ENCODE measurements at places on chromosomes 2 and 18. TPM values are rescaled to one million over a fixed set of nuclear protein-coding genes. Genes with fewer than 3 reads are reported as not detected.
A peak's percentile ranks its signal among the peaks of the same experiment; 100 is the strongest.

- no peak for DNase-seq
These were observed 720.4 kb upstream of the GYPC start for GRCh38 chr2:125935559-125935958.

- no peak for DNase-seq
These were observed 150.5 kb upstream of the HS6ST1 start for GRCh38 chr2:128469203-128469602.

DNA sequence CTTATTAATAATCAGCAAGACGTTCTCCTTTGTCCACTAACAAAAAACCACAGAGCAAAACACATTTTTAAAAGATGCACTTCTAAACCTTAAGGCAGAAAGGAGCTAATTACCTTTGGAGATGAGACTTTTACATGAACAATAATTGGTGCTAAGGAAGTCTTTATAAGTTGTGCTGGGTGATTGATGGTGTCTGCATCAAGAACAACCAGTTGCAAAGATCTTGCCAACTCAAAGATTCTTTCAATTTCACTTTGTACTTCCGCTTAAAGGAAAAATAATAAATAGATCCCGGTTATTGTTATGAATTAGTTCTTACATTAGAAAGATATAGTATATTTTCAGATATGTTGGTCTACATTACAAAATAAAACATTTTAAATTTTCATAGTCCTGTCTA is 26.9 kb upstream of the ARL5A start:
- DNase-seq = no peak

CFAP210 gene
- 1.2 TPM for polyA plus RNA-seq

DNA sequence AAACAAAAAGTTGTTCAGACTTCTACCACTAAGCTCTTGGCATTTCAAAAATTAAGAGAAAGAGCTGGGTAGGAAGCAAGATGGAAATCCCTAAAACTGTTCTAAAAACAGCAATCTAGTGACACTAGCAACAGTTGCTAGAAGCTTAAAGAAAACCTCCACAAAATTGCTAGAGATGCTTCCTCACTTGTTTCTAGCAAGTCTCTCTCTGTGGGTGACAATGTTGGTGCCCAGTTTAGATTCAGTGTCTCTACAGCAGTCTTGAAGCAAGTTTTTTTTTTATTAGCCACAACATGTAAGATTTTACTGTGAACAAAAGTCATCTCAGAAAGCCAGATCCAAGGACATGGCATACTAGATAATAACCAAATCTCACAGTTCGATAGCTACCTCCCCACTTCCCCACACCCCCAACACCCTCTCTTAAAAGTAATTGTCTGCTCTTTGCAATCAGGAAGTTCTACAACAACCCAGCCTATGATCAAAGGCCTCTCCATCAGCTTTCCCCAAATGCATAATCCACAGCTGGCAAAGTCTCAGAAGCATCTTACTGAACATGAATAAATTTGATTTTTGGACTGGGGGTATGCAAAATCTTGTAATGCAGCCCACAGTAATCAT is 70.0 kb downstream of the ANKRD44 start:
- DNase-seq = no peak

THOC1 gene
- polyA plus RNA-seq = 60.8 TPM

DNA sequence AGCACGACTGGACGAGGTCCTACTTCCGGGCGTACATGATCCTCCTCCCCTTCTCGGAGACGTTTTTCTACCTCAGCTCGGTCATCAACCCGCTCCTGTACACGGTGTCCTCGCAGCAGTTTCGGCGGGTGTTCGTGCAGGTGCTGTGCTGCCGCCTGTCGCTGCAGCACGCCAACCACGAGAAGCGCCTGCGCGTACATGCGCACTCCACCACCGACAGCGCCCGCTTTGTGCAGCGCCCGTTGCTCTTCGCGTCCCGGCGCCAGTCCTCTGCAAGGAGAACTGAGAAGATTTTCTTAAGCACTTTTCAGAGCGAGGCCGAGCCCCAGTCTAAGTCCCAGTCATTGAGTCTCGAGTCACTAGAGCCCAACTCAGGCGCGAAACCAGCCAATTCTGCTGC is 24.8 kb downstream of the LYPD1 start:
- no peak for DNase-seq

IL18R1 gene
- polyA plus RNA-seq = 2.5 TPM

- no peak for DNase-seq
These were observed 381.2 kb downstream of the TXNL1 start for GRCh38 chr18:56257205-56257604.

DNA sequence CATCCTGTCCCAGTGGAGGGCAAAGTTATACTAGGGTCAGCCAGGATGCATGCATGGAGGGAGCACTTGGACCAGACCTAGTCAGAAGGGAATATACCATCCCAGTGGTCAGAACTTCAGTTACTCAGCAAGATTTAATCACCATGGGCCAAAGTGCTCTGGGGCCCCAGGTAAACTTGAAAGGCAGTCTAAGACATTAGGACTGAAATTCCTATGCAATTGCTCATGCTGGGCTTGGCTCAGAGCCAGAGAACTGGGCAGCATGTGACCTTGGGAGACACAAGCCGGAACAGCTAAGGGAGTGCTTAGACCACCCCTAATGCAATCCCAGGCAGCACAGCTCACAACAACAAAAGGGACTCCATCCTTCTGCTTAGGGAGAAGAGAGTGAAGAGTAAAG is 401.3 kb downstream of the KCNJ3 start:
- no peak for DNase-seq

GRCh38 chr2:216680951-216681629 is 14.3 kb downstream of the IGFBP5 start:
- no peak for DNase-seq

DNA sequence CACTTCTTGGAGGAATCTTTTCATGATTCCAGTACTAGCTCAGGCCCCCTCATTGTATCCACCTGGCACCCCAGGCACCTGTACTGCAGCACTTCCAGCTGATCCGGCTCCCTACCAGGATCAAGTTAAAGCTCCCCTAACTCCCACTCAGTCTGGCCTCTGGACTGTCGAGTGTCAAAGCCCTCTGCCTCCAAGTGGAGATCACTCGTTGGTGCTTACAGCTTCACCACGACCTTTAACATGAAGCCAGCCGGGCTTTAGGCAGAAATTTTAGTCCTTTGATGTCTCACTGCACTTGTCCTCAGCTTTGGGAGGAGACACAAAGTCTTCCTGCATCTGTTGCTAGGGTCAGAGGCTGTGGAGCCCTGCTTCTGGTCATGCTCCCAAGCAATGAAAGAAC is 197.7 kb downstream of the ALPK2 start:
- no peak for DNase-seq

DNA sequence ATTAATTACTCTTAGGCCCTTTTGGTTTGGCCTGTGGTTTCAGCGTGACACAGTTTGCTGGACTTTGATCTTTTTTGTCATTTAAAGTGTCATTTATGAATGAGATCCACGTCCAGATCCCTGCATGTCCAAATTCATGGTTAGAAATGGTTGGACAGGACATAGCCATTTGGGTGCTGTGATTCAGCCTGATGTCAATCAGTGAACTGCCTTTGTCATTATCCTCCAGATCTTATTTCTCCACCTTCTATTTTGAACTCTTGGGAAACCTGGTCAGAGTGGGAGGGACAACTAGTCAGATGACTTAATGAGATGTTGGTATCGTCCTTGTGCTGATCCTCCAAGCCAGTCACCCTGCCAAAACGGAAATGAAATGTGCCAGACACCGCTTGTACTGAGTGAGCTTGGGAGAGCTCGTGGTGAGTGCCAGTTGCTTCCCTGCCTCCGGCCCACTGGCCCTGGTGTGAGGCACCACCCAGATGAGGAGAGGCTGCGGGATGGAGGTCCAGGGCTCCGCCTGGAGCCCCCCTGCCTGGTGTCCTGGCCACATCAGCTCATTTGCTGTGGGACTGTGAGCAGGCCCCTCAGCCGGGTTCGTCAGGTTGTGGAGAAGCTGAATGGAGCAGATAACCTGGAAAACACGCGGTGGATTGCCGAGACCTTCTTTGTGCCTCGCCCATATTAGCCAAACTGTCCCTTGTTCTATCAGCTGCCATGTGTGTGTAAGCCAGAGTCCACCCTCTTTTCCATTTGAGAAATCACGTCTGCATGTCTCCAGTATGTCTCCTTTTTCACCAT is 70.1 kb downstream of the DGKD start:
- no peak for DNase-seq

GRCh38 chr18:2641638-2642037 is 13.9 kb upstream of the SMCHD1 start:
- no peak for DNase-seq

GNLY gene
- not detected for polyA plus RNA-seq

- peak; percentile 74 for DNase-seq
These were observed 55.0 kb downstream of the PKDCC start for GRCh38 chr2:42102591-42103450.

DNA sequence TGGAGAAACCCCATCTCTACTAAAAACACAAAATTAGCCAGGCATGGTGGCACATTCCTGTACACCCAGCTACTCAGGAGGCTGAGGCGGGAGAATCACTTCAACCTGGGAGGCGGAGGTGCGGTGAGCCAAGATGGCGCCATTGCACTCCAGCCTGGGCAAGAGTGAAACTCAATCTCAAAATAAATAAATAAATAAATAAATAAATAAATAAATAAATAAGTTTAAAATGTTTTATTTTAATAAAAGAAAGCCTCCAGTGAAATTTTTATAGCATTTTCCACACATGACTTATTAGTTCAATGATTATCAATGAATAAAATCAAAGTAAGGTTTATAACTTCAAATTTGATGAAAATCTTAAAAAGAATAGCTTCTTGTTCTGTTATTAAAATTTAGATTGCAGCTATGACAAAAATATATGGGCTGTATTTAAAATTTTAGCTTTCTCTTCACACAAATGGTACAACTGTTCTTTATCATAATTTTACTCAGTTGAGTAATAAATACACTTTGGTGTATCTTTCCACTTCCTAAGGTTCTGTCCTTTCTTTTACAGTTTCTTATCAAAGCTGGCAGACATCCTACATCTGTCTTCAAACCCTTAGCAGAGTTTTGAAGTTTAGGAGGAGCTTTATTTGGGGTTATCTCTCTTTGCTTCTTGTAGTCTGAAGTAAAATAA is 78.4 kb upstream of the ZSWIM2 start:
- no peak for DNase-seq

DNA sequence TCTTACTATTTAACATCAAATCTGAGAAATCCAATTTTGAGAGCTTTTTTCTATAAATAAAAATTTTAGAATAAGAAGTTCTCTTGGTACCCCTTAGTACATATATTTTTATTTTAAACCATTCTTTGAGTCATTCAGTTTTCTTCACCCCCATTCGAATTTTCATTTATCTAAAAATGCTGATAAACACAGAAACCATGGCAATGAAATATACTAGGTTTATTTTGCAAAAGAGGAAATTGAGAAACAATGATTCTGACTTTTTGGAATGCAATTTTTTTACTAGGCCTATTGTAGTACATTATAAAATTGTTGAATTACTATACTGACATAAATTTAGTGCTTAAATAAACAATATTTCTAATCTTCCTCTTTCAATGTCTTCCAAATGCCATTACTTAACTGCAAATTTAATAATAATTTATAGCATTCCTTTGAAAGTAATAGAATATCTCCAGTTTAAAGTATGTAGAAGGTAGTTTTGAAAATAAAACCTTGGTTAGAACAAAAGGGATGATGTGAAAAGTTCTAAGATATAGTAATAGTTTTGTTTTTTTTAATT is 46.3 kb downstream of the TANK start:
- DNase-seq = no peak

DNA sequence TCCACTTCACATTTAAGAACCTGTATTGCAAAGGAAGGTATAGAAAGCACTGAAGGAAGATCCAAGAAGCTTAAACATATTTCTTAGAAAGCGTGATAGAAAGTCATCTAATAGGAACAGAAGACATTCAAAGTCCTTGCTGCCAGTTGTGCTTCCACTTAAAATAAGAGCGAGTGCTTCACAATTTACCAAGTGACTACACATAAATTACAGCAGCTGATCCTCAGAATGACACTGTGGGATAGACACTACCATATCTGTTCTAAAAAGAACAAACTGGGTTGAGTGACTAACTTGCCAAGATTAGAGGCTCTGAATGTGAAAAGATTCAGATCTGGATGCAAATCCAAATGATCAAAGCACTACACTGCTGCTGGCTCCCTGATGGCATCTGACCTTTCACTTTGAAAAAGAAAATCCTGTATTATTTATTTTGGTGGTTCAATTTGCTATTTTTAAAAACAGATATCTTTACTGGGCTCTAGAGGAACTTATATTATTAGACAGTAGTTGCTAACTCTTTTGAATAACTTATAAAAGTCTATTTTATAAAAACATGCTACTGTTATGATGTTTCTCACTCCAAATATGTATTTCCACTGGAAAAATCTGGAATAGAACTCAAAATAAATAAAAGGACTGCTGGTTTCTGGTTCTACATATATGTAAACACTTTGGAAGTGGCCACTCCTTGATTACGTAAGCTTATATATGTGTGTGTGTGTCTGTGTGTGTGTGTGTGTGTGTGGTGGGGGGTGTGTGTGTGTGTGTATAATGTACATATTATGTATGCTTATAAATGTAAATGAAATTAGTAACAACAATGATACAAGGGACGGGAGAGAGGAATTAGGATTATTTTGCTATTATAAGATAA is 57.4 kb downstream of the KIDINS220 start:
- no peak for DNase-seq

SP5 gene
- 0.39 TPM for polyA plus RNA-seq

CPO gene
- polyA plus RNA-seq = 1.1 TPM

GRCh38 chr2:205686783-205687640 is 4.7 kb downstream of the NRP2 start:
- DNase-seq = no peak

GRCh38 chr2:23925702-23926289 is 1.1 kb downstream of the ATAD2B start:
- DNase-seq = no peak

DNA sequence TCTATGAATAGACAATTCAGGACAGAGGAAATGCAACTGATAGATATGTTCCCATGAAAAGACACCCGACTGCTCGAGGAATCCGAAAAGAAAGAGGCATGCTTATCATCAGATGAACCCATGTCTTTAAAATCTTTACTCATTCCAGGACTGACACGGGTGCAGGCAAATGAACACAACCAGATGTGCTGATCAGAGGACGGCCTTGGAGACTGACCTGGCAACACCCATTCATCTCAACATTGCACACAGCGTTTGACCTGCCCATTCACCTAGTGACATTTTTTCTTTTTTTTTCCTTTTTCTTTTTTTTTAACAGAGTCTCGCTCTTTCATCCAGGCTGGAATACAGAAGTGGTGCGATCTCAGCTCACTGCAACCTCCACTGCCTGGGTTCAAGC is 377.5 kb downstream of the EIPR1 start:
- no peak for DNase-seq
